ENCODE measurements at places on chromosomes 2 and 18.
A peak's percentile ranks its signal among the peaks of the same experiment; 100 is the strongest.

- peaks cover 3% of the 10 kb centered on the region for H3K27me3 ChIP-seq
- H3K27ac ChIP-seq = no peak overlapping the region
- H3K4me1 ChIP-seq = no peaks in the 10 kb centered on the region
- no peaks in the 10 kb centered on the region for H3K36me3 ChIP-seq
Measured at GRCh38 chr18:25921677-25922421, 168.6 kb downstream of the SS18 start.

DNA sequence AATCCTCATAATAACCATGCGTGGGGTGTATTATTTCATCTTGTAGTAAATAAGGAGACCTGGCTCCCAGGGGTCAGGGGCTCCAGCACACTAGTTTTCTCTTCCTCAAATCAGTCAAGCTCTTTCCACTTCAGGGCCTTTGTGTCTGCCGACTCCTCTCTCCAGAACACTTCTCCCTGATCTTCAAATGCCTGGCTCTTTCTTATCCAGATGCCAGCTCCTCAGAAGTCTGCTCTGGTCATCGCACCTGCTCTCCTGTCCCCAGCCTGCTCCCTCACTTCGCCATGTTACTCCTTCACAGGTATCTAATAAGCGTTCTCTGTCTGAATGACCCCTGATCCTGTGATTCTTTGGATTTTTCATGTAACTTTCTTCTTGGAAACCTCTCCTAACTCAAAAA, 62.0 kb downstream of the GYPC start:
- no peak for DNase-seq
- H3K27ac ChIP-seq = no peak overlapping the region
- no peak overlapping the region for H3K4me3 ChIP-seq
- H3K4me1 ChIP-seq = no peaks in the 10 kb centered on the region

GRCh38 chr2:169265591-169265990, 96.7 kb downstream of the LRP2 start:
- DNase-seq = no peak
- H3K4me1 ChIP-seq = no peaks in the 10 kb centered on the region
- H3K27ac ChIP-seq = no peak overlapping the region
- H3K27me3 ChIP-seq = peaks cover 9% of the 10 kb centered on the region
- no peak overlapping the region for H3K4me3 ChIP-seq
- H3K36me3 ChIP-seq = no peaks in the 10 kb centered on the region

DNA sequence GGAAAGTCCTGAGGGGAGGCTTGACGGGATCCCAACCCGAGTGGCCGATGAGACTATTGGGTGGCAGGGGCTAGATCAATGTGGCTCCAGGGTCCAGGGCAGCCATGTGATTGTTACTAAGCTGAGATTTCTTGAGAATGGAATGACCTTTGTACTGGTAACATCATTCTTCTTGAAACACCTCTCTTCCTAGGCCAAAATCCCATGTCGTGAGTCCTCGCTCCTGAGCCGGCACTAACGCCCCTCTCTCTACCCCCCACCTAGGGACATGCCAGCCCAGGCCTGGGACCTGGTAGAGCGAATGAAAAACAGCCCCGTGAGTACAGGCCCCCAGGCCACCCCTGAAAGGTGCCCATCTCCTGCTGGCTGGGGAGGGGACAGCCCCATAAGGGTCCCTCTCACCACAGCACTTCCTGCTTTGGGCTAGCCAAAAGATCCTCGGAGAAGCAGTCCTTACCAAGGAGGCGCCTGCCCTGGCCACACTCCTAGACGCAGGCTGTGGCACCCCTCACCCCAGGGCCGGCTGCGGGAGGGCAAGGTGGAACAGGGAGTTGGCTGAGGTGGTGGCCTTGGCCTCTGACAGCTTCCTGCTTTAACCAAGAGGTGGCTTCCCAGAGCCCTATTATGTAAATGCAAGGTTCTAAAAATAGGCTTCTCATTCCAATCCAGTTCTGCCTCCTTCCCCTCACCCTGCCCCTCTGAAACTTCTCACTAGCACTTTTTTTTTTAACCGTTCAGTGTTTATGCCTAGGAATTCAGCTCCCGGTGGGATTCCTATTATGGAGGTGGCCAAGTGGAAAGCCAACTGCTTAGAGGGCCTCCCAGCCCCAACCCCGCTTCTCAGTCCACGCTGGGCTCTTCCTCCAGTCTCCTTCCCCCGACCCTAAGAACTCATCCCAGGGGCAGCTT, 126.6 kb upstream of the PPP1CB start:
- H3K27ac ChIP-seq = peak overlapping the region; percentile 98
- no peaks in the 10 kb centered on the region for H3K27me3 ChIP-seq
- peaks cover 4% of the 10 kb centered on the region for H3K36me3 ChIP-seq

GRCh38 chr18:3625742-3626091, 175.7 kb downstream of the TGIF1 start:
- H3K4me1 ChIP-seq = peaks cover 32% of the 10 kb centered on the region

GRCh38 chr2:96505231-96505889, at the start of gene NEURL3:
Gene NEURL3 (minus strand): TSS chr2:96505357. CDS start chr2:96505286, 71 bp downstream.
- no peak within 1 kb of the TSS for H3K27ac ChIP-seq
- DNase-seq = no peak
- H3K4me1 ChIP-seq = peaks cover 28% of the 10 kb centered on the region
- H3K36me3 ChIP-seq = no peaks in the 10 kb centered on the region
- peaks cover 5% of the 10 kb centered on the region for H3K27me3 ChIP-seq

DNA sequence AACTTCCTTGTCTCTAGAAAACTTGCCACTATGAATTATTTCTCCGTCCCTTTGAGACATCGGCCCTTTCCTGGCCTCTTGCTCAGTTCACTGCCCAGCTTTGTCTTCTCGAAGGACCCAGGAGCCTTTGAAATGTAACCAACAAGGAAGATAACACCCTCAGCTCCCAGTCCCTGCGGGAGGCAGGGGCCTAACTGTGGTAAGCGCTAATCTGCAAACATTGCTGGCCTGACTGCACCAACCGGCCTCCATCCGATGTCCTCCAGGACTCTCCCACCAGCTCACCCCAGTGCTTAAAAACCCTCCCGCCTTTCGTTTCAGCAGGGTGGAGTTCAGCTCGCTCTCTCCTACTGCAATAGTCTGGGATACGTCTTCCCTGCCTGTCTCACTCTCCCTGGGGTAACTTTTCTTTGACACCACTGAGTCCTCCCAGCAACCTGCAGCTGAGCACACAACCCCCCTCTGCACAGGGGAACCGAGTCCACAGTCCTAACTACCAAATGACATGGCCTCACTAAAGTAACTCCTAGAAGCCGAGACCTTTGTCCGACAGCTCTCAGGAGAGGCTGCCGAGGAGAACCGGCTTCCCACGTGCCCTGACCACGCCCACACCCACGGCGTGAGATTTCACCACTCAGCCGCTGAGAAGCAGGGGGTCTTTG, 76.1 kb downstream of the MBP start:
- no peak overlapping the region for H3K4me3 ChIP-seq
- no peaks in the 10 kb centered on the region for H3K27me3 ChIP-seq
- no peak for DNase-seq

DNA sequence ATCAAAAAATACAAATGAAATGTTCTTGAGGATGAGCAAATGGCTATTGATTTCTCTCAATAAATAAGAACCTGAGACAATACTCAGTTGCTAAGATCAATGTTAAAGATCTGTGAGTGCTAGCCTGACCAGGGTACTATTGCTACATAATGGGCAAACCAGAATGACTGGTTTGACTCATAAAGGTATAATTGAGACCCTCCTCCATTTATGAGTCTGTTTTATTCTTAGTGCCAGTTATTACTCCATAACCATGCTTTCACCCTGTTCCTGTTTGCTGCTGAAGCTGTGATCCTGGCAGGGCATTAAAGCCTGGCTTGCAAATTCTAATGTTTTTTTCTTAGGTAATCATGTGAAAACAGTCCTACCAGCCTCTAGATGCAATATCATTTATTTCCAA, 56.6 kb upstream of the PPM1B start:
- no peaks in the 10 kb centered on the region for H3K36me3 ChIP-seq
- peaks cover 14% of the 10 kb centered on the region for H3K4me1 ChIP-seq
- no peak overlapping the region for H3K27ac ChIP-seq
- H3K27me3 ChIP-seq = no peaks in the 10 kb centered on the region
- DNase-seq = no peak
- no peak overlapping the region for H3K4me3 ChIP-seq

GRCh38 chr2:217878915-217879590, 123.7 kb downstream of the TNS1 start:
- no peaks in the 10 kb centered on the region for H3K27me3 ChIP-seq
- H3K36me3 ChIP-seq = no peaks in the 10 kb centered on the region
- no peak overlapping the region for H3K4me3 ChIP-seq
- H3K4me1 ChIP-seq = no peaks in the 10 kb centered on the region

DNA sequence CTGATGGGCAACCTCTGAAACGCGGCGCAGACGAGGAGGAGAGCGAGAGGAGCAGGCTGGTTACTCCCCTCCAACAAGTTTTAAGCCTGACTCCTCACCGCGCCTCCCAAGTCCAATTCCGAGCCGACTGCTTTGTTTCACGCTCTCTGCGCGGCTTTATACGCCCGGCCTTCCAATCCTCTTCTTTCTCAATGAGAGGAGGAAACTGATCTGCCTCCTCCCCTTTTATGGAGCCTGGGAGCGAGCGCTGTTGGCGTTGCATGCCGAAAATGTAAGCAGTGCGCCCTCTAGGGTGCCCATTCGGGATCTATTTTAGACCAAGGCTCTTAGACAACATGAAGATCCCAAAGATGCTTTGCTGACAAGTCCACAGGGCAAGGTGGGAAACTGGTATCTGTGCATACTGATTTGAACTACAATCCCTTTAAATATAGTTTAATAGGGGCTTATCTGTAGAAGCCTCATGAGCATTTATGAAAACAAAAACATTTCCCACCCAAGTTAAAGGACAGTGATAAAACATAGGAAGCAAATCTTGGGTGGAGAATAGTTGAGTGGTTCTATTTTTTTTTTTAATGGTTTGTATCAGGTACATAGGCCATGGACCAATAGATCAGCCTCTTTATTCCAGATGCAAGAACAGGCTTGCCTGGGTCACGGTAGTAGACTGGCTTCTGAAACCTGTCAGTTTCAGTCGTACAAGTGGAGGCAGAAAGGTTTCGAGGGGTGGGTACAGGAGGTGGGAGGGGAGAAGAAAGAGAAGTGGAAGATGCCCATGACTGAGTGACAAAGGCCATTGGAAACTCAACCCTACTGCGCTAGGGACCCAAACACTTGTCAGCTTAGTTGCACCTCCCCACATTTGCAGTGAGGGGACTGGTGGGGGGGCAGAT, at the start of gene RND3:
Gene RND3 (minus strand): TSS at position 131 of the 893 bp plus-strand sequence. CDS start 250 bp downstream, outside the sequence.
- peaks cover 66% of the 10 kb centered on the region for H3K27me3 ChIP-seq
- peak; percentile 77 for DNase-seq
- H3K4me3 ChIP-seq = peak within 1 kb of the TSS; percentile 26

- DNase-seq = no peak
- no peak overlapping the region for H3K27ac ChIP-seq
- no peak overlapping the region for H3K4me3 ChIP-seq
Measured at GRCh38 chr2:54047091-54047490, 68.3 kb upstream of the ACYP2 start.

- H3K27me3 ChIP-seq = peaks cover 7% of the 10 kb centered on the region
- H3K4me3 ChIP-seq = no peak overlapping the region
- H3K36me3 ChIP-seq = no peaks in the 10 kb centered on the region
- H3K27ac ChIP-seq = no peak overlapping the region
Measured at GRCh38 chr2:1623906-1624445, 120.3 kb downstream of the PXDN start.

DNA sequence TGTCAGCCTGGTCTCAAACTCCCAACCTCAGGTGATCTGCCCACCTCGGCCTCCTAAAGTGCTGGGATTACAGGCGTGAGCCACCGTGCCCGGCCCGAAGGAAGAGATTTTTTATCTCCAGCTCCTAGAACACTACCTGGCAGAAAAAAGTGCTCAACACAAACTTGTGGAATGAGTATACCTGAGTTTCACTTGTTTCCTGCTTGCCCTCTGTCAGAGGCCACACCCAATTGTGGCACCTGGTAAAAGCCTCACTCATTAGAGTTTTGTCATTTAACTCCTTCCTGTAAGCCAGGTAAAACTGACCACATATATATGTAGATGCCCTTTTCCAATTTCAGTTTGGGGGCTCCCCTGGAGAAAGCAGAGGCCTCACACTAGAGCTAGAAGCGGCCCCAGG, 42.2 kb upstream of the RTN4 start:
- H3K27me3 ChIP-seq = no peaks in the 10 kb centered on the region
- H3K4me1 ChIP-seq = peaks cover 3% of the 10 kb centered on the region

DNA sequence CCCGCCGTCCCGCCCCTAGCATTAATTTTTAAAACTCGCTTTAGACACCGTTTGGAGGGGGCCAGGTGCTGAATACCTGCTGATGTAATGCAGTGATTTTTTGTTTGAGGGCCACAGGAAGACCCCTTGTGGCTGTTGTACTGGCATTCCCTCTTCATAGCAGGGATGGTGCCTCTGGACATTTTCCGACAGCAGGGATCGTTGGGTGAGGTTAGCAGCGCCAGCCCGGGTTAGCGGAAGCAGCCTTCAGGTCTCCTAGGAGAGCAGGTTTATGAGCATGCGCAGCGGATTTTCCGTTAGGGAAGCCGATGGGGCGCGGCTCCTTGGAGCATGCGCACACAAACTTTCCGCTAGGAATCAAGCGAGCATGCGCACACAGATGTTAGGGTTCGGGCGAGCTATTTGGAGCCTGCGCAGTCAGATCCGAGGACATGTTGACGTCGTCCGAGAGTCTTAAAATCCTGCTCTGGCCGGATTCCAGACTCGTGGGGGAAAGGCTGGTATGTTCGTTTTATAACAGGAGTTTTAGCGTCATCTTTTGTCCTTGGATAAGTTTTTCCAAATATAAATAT, 17.2 kb upstream of the C2orf74 start:
- H3K4me1 ChIP-seq = peaks cover 6% of the 10 kb centered on the region
- peaks cover 8% of the 10 kb centered on the region for H3K36me3 ChIP-seq
- no peaks in the 10 kb centered on the region for H3K27me3 ChIP-seq
- peak overlapping the region; percentile 85 for H3K27ac ChIP-seq
- peak; percentile 97 for DNase-seq
- peak overlapping the region; percentile 92 for H3K4me3 ChIP-seq

DNA sequence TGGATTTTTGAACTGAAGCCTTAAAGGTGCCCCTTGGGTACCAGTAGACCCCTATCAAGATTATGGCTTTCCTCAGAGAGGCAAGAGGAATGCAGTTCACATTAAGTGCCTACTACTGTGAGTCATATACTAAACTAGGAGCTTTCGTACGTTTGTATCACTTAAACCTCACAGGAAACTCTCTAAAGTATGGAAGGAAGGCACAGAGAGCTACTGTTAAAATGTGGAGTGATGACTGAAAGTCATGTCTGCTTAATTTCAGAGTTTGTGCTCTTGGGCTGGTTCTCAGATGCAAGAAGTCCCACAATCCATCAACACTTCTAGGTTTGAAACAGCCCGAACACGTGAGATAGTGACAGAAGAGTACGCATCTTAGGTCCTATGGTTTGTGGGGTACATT, 4.7 kb downstream of the PLCL1 start:
- no peaks in the 10 kb centered on the region for H3K36me3 ChIP-seq
- H3K27ac ChIP-seq = peak overlapping the region; percentile 55
- H3K4me3 ChIP-seq = peak overlapping the region; percentile 58
- H3K27me3 ChIP-seq = no peaks in the 10 kb centered on the region
- H3K4me1 ChIP-seq = peaks cover 61% of the 10 kb centered on the region
- DNase-seq = no peak
